Hematopoietic multipotent progenitor cell treated with erythropoietin and hydrocortisone succinate and interleukin-3 and kit ligand, for 15 days (in vitro differentiated cells): ENCODE measurements at places on chromosomes 11 and 22.

- DNase-seq: no peak
Observed at GRCh38 chr11:100914415-100915110, 215.1 kb downstream of the PGR start.

- DNase-seq: no peak
Observed at GRCh38 chr11:88183233-88183632, 8.0 kb upstream of the RAB38 start.

DNA sequence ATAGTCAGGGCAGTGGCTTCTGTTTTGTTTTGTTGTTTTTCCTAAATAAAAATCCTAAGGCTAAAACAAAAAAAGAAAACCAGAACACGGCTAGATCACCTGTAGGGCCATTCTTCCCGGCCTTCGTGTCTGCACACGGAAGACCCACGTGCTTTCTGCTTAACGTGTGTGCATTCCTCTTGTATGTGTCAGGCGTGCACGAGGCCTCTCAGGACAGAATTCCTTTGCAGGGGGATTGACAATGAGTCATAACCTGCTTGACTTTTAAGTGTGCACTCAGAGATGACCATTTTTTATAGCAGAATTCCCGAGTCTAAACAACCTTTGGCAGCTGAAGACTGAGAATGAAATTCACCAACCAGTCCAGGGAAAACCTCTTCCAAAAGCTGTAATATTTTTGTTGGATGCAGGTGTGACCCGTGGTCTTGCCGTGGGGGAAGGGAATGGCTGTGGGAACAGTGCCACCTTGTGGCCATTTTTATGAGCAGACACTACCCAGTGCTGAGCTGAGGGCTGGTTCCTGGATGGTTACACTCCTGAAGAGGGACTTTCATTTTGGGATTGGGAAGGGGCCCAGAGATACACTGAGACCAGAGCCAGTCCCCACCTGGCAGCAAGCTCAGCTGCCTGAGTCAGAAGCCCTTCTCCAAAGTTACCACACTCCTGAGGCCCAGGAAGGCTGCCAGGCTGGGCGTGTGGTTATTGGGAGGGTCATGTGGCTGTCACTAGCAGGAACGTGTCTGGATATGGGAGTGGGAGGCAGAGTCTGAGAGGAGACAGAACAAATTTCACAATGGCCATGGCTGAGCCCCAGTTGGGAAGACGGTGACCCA is 35.7 kb upstream of the DKK3 start:
- peak; percentile 74 for DNase-seq

DNA sequence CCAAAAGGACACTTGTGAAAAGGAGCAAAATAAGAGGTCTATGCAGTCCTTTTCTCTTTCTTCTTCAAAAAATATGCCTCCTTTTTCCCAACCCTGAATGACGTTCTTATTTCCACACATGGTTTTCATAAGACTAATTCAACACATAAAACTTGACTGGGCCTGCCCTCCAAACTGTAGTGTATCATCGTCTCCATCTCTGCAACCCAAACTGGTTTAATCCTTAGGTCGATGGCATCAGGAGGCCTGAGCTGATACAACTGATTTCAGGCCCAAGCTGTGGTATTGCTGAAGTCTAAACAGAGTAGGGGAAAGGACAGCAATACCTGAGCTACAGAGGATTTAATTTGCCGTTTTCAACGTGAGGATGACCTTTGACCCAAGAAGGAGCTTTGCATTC is 130.0 kb upstream of the MTNR1B start:
- no peak for DNase-seq

GRCh38 chr22:27857443-27857842 is 55.9 kb upstream of the MN1 start:
- DNase-seq: no peak

- DNase-seq: no peak
Observed at GRCh38 chr11:17639091-17639490, 80.3 kb upstream of the MYOD1 start.

- no peak for DNase-seq
Observed at GRCh38 chr11:48003926-48004325, 23.6 kb downstream of the PTPRJ start.

DNA sequence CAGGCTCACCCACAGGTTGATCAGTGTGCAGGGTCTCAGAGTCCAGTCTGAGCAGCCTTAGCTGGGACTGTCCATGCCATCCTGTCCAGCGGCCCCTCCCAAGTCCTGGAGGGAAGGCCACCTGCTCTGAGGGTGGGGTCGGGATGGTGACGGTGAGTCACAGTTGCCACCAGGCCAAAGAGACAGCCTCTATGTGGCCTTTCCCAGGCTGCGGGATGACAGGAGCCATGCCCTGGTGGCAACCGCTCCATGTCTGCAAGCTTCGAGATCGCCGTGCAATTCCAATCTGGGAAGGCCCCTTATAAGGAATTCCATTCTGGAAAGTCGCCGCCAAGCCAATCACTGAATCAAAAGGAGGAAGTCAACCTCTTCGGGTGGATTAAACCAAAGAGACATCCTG is 47.5 kb downstream of the RTL6 start:
- DNase-seq: no peak

- DNase-seq: no peak
Observed at GRCh38 chr11:47387944-47388696, 9.8 kb upstream of the SPI1 start.

- DNase-seq: no peak
Observed at GRCh38 chr22:48500471-48501230, 1327.0 kb downstream of the BRD1 start.
